ENCODE measurements at places on chromosomes 4 and X. TPM values are rescaled to one million over a fixed set of nuclear protein-coding genes. Genes with fewer than 3 reads are reported as not detected.

GRCh38 chr4:13527981-13528820 is 16.1 kb downstream of the NKX3-2 start:
- no peak for DNase-seq

CT55 gene
- not detected for total RNA-seq

- DNase-seq = no peak
Measured at GRCh38 chr4:4734425-4734824, 125.0 kb upstream of the MSX1 start.

DNA sequence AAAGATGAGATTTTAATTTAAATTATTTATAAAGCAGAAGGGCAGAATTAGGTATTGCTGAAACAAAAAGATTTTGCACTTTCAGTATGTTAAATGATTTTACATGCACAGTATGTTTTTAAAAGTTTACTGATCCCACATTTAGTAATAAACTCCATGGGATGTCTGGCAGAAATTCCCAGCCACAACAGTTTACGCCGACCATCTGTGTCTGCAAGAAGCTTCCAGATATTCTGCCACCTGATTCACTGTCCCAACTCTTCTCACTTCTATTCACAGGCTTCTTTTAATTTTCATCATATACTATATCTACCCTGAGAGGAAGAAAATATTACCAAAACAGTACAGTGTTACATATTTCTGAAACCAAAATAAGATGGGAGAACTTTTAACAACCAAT is 115.8 kb upstream of the IQCM start:
- no peak for DNase-seq

GRCh38 chrX:93985344-93986307 is 311.6 kb downstream of the FAM133A start:
- no peak for DNase-seq

SLC25A14 gene
- total RNA-seq = 9.3 TPM

ADRA2C gene
- total RNA-seq = 0.49 TPM

DNA sequence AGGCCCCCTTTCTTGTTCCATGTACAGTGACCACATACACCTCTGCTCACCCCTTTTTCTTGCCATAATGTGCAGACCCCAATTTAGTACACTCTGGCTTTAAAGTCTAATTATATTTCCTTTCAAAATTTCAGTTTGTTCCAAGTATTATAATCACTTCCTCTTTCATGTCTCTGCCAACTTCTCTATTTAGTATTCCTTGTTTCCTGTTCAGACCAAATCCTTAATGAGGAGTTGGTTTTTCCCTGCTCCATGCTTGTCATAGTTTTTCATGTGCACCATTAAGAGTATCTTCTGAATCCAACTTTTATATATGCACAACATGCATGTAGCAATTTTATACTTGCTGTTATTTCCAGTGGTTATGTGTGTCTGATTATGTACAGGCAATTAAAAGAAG is 32.3 kb downstream of the USP53 start:
- no peak for DNase-seq

GRCh38 chr4:113336556-113336955 is 287.1 kb downstream of the ANK2 start:
- DNase-seq = no peak

DNA sequence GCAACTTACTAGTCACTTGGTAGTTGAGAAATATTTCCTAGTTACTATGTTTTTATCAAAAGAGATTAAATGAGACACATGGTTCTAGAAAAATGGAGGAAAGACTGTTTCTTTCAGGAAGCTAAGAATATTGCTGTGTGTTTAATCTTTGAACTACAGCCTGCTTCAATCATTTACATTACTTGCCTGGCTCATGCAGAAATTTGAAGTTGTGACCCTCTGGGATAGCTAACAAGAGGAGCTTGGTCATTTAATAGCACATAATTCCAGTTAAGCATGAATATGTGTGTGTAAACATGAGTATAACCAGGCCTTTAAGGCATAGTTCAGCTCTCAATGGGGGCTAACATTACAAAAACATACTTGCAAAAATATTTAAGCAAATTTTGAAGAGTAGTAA is 44.6 kb upstream of the SLC25A4 start:
- DNase-seq = no peak

GRCh38 chr4:7777871-7778509 is 161.7 kb downstream of the AFAP1 start:
- DNase-seq = no peak

DNA sequence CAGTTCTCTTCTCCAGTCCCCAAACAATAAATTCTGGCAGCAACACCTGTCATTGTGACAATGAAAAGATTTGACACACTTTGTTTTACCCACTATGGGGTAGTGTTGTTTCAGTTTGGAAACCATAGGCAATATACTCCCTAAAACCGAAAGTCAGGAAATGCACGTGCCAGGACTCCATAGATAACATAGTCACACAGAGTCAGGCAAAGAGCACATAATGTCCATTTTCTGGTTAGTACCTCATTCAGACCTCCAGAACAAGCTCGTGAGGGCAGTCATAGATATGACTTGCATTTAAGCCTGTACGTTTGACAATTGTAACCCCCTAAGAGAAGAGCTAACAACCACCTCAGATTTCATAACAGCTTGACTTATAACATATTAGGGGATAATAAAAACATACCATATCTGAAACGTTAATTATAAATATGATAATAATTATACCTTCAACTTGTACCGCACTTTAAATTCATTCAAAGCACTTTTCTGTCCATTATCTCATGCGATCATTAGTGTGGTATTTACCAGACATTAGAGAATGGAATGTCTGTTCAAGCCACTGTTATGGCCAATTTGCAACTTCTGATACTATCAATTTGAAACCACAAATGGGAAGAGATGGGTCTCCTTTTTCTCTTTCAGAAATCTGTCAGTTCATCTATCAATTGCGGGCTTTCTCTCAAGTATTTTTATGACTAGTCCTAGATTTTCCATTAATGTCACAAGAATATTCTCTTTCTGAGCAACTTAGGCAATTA is 147.4 kb downstream of the LDB2 start:
- DNase-seq = no peak

- DNase-seq = peak; percentile 39
Measured at GRCh38 chrX:153471663-153472280, 1.4 kb upstream of the HAUS7 start.

DNA sequence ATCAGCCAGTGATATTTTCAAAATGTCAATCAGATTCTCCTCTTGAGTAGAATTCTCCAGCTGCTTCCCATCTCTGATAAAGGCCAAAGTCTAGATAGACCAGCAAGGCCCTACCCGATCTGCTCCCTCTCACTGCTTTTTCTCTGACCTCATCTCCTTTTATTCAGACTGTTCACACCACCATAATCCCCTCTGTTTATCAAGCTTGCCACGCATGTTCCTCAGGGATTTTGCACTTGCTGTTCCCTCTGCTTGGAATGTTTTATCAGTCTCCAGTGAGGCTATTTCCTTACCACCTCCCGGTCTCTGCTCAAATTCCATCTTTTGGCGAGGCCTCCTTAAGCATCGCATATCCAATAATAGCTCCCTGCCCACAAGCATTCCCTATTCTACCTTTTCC is 20.1 kb downstream of the NOCT start:
- no peak for DNase-seq

PAGE4 gene
- total RNA-seq = not detected

DNA sequence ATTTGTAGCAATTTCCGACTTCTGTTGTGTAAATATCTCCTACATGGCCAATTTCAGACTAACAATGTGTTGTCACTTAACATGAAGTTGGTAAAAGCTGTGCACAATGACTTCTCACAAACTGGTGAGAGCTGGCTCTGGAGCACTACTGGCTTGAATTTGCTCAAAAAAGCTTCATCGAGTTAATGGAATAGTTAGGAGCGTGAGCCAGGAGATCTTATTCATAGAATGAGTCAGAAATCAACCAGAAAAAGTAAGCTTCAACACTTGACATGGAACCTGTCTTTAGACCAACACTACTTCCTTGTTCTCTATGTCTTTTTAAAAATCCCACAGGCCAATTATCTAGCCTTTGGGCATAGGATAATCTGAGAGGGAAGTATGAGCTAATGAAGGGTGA is 7.9 kb upstream of the CHRDL1 start:
- DNase-seq = peak; percentile 1

PDGFRA gene
- total RNA-seq = 707 TPM

GRCh38 chr4:123706973-123707372 is 310.4 kb downstream of the SPRY1 start:
- DNase-seq = no peak

H2BW2 gene
- total RNA-seq = not detected

CLDN34 gene
- not detected for total RNA-seq

TMPRSS11E gene
- total RNA-seq = not detected

MAGEA11 gene
- total RNA-seq = not detected

DNA sequence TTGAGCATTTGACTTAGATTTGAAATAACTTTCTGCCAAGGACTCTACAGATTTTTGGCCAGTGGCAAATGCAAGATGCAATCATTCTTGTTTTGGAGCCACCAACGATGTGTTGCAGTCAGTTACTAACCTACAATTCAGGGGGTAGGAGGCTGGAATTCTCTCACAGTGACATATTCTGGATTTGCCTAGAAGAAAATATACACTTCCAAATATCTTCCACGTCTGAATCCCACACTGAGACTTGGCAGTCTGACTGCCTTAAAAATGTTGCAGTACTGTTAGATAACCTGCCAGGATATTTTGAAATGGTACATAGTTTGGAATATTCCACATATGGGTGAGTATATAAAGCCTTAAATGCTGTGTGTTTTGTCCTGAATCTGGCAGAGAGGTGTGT is 27.6 kb upstream of the AGTR2 start:
- no peak for DNase-seq

LRP2BP gene
- total RNA-seq = 0.74 TPM

PLXNB3 gene
- 6.1 TPM for total RNA-seq

GRCh38 chr4:65018313-65018712 is 609.1 kb upstream of the TECRL start:
- DNase-seq = no peak

DNA sequence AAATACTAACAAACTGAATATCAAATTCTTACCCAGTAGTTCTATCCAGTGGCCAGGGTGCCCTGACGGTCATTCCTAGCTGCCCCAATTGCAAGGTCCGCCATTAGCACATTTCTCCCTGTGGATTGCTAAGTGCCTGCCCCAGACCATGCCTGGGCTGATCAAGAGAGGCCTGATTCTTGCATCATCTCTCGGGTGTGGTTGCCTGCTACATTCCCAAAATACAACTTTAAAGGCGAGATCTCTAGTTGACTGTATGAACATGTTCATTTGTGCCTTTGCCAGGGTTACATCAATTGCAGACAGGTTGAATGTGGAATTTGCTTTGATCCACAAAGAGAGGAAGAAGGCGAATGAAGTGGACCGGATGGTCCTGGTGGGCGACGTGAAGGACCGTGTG is 28.0 kb downstream of the PRPS2 start:
- DNase-seq = peak; percentile 19

GRCh38 chr4:113971706-113972360 is 7.6 kb downstream of the ARSJ start:
- DNase-seq = no peak

DNA sequence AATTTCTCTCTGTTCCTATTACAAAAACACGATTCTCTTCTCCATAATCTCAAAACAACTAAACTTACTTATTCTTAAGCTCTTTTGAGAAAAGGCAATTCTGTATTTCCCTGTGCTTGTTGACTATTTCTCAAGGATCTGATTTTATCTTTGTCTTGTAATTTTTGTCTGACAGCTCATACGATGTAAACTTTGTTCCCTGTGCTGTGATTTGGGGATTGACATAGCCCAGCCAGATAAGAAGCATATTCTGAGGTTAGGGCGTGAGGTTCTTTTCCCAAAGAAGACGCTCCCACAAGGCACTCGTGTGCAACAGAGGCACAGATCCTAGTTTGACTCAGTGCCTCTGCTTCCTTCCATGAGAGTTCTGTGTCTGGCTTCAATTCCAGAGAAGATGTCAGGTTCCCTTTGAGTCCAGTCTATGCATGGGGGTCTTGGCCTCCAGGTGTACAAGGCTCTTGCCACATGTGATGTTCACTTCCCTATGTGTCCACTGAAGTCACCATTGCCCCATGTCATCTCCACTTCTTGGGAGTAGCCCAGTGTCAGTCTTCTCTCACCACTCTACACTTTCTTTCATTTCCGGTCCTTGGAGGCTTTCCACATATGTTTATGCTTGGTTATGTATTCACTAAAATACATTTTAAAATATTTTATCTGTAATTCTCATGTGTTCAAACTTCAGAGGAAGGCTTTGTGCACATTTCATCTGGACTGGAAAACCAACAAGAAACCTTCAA is 94.8 kb downstream of the MID1 start:
- no peak for DNase-seq

All from fibroblast of the aortic adventitia (primary cell).